ENCODE measurements at places on chromosomes 1 and 21.

DNA sequence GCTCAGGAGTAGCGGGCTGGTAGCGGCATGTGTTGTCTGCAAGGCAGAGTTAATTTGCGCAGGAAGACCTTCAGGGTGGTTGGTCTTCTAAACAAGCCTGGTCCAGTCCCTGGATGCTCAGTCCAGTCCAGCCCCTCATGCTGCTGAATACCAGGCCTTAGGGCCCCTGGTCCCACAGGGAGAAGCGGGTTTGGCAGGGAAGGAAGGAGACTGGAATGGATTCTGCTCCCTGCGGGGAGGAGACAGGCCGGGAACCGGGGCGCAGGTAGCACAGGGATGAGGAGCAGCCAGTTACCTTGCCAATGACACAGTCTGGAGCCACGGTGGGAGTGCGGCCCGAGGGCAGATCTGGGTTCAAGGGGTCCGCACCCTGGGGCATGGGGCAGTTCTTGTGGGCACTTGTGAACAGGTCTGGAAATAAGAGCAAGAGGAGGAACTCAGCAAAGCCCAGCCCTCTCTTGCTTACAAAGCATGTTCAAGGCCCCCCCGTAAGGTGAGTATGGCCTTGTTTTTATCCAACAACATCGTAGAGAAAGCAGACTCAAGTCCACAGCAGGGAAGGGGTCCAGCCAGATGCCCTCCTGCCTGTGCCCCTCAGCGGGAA lies 10.1 kb downstream of the FAM131C start:
- DNase-seq: no peak

DNA sequence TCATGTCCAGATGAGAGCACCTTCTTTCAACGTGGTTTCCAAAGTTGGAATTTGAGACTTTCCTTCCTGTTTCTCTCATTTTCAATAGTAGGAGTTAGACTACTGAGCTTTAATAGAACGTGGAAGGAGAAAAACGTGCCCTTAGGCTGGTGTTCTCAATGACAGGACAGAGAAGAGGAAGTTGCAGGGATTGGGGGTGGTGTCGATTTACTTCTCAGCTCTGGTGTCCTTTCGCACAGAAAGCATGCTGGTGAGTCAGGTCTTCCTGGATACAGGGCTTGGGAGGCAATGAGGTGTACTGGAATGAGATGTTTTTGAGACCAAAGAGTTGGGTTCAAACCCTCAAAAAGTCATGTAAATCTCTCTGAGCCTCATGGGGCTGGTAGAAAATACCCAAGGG lies 67.1 kb downstream of the HIVEP3 start:
- no peak for DNase-seq

- no peak for DNase-seq
These were observed 60.0 kb upstream of the EPS8L3 start for GRCh38 chr1:109823543-109824348.

DNA sequence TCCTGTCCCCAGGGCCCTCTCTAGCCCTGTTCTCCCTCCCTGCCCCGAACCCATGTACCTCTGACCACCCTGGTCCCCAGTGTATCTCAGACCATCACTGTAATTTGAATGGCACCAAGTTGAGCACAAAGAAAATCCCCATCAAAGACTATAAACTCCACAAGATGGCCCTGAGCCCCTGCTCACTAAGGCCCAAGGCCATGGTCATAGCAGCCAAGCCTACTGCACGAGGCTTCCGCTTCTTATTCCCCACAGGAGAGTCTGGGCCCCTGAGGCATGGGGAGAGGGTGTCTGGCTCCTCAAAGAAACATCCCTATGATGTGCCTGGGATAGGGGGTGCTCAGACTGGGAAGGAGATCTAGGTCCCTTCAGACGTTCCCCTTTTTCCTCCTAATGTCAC lies 4.5 kb downstream of the ZNF683 start:
- DNase-seq: no peak

- DNase-seq: no peak
These were observed 101.4 kb downstream of the AK5 start for GRCh38 chr1:77383236-77383635.

DNA sequence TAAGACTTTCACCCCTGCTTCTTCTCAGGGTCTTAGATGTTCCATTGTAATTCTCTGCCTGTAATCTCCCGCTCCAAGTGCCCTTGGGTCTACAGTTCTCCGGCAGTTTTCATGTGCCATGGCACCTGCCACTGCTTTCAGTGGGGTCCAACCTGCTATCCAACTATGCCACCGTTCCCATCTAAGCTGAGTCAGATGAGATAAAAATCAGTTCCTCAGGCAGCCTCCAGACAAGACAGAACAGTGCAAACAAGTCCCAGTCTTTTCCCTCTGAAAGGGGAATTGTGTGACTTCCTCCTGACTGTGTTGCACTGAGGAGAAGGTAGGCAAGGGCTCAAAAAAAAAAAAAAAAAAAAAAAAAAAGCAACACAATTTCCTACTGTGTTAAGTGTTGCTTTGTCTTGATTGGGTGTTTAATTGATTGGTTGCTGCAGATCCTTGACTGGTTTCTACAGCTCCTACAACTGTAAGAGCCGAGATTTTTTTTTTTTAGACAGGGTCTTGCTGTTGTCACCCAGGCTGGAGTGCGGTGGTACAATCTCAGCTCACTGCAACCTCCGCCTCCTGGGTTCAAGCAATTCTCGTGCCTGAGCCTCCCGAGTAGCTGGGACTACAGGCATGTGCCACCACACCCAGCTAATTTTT lies 50.7 kb downstream of the EBNA1BP2 start:
- DNase-seq: no peak

DNA sequence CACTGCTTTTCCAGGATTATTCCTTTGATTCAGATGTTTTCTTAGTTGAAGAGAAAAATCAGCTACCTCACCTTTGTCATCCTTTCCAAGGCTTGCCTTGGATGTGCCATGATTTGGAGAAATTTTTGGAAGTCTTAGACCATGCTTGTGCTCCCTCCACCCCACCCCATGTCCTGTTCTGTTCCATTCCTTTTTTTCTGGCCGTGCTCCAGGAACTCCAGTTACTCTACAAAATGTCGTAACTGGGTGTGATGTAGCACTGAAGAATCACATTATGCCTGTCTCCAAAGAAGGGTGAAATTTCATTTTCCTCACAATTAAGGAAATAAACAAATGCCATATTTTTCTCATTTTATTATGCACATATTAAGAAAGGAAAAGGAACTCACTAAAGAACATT lies 217.8 kb upstream of the ZRANB2 start:
- no peak for DNase-seq

DNA sequence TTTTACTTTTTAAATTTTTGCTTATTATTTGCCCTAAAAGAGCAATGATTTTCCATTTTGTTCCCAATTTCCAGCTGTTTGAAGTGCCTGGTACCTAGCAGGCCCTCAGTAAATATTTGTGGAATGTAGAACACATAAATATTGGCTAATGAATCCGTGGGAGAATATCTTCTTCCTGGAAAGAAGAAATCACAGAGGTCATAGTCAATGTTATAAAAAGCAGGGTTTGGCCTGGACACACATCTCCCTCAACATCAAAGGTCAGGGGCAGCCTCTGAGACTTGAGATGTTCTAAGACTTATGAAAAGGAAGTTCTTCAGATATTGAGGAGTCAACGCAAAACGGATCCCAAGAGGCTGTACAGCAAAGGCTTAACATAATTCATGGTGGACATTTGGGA lies 358.1 kb downstream of the HHAT start:
- no peak for DNase-seq

DNA sequence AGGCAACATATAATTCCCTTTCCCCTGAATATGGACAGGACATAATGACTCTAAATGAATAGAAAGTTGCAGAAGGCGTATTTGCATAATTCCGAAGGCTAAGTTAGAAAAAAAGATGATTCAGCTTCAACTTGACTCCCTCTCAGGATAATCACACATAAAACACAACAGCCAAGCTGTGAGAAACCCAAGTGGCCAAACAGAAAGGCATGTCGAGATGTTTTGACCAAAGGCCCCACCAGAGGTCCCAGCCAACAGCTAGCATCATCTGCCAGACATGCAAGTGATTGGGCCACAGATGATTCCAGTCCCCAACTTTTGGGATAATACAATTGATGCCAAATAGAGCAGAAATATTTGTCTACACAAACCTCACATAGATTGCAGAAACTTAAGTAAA lies 444.9 kb downstream of the LTN1 start:
- DNase-seq: no peak

DNA sequence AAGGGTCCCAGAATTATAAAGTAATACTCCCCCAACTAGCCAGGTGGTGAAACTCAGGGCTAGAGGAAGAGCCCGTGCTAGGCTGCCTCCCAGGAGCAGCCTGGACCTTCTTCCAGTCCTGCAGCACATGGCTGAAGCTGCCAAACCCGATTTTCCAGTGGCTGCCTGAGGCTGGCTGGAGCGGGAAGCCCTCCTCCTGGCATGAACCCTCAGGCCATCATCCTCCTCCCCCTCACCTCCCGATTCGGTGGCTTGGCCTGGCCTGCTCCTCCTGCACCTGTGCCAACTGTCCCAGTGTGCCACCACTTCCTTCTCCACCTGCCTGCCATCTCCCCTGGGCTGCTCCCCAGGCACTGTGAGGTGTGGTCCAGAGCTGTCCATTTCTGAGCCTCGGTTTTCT lies 3.0 kb upstream of the TSPAN1 start:
- DNase-seq: no peak

DNA sequence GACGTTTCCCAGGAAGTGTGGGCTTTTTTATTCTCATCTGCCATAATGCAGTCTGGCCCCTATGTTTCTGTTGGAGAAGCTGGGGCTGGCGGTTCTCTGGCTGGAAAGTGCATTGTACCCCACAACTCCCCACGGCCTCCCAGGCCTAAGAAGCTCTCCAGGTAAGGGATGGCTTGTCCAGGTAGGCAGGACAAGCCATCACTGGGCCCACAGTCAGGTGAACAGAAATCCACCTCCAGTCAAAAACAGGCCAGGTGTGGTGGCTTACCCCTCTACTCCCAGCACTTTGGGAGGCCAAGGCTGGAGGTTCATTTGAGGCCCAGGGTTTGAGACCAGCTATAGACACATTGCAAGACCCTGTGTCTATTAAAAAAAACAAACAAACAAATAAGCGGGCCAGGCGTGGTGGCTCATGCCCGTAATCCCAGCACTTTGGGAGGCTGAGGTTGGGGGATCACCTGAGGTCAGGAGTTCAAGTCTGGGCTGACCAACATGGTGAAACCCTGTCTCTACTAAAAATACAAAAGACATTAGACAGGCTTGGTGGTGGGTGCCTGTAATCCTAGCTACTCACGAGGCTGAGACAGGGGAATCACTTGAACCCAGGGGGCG lies 3.1 kb upstream of the WNT9A start:
- no peak for DNase-seq

DNA sequence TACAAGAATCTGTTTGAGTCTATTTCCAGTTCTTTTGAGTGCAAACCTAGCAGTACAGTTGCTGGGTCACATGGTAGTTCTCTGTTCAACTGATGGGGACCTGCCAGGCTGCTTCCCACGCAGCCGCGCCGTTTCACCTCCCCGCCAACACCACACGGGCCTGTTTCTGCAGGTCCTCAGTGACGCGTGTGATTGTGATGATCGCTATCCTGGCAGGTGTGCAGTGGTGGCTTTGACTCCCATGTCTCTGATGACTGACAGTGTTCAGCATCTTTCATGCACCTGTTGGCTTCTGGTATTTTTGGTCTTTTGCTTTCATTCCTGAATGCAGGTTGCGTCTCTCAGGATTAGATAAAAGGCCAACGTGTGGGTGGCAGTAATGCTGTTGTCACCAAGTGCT lies 41.6 kb downstream of the FAAP20 start:
- no peak for DNase-seq
